ENCODE measurements at places on chromosomes 11 and 22. TPM values are rescaled to one million over a fixed set of nuclear protein-coding genes. Genes with fewer than 3 reads are reported as not detected.

DNA sequence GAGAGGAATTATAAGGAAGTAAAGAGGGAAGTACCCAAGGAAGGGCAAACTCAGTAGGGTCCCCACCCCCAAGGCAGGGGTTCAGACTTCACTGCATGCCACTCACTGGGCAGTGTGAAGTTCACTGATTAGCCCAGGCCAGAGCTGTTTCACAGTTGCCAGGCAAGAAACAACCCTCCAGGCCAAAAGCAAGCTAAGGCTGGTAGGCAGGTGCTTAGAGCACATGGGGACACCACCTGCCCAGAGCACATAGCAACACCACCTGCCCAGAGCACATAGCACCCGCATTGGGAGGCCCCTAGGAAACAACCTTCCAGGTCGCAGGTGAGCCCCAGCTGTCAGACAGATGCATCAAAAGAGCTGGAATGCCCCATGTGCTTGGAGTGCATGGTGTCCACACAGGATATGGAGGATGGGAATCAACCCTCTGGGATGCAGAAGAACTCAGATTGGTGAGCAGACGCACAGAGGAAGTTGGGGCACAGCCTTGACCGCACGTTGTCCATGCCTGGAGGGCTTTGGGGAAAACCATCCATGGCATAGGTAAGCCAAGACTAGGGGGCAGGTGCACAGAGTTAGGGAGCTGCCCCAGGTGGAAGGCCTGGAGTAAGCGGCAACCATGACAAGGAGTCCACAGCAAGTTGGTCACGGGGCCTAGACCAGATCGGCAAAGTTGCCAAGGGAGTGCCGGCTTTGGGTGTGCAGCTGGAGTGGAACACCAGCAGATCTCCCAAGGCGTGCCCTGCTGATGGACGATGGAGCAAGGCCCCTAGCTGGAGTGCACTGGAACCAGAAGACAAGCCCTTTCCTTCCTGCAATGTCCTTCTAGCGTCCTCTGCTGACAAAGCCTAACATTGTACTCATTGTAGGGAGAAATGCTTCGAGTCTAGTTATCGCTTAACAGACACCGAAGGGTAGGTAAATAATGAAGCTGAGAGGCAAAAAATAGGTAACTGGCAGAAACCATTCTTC, 7.8 kb upstream of the TMEM216 start:
- DNase-seq, result no peak

- no peak for DNase-seq
These were observed 36.4 kb downstream of the PIK3C2A start for GRCh38 chr11:17171343-17171742.

DNA sequence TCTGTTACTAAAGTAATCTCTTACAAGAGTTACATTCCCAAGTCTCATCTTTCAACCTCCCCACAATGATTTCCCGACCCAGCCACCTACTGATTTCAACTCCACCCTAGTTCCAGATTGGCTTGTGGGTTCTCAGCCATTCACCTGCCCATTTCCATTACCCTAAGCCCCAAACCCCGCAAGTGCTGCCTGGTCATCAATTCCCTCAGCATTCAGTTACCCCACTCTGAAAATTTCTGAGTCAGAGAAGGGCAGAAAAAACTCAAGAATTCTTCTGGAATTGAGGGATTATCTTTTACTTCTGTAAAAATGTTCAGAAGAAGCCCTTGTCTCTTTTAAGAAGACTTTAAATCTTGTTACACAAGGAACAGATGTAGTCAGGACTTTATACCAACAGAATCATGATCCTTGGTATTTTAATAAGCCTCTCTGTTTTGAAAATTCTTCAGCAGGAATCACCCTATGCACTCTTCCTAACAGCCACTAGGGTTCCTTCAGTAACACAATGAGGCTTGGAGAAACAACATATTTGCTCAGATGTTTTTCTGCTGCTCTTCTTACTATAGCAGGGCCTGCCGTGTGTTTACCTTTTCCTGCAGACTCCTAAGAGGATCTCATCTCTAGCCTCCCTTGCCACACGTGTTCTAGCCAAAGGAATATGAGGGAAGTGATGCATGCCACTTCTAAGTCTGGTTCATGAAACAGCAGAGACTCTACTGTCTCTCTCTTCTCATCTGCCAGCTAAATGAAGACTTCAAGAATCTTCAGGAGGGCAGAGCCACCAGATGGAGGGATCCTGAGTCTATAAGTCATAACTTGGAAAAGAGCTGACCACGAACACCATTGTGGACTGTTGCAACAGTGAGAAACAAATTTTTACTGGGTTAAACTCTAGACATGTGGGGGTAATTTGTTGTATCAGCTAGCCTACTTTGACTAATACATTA, 29.3 kb upstream of the PAMR1 start:
- no peak for DNase-seq

DNA sequence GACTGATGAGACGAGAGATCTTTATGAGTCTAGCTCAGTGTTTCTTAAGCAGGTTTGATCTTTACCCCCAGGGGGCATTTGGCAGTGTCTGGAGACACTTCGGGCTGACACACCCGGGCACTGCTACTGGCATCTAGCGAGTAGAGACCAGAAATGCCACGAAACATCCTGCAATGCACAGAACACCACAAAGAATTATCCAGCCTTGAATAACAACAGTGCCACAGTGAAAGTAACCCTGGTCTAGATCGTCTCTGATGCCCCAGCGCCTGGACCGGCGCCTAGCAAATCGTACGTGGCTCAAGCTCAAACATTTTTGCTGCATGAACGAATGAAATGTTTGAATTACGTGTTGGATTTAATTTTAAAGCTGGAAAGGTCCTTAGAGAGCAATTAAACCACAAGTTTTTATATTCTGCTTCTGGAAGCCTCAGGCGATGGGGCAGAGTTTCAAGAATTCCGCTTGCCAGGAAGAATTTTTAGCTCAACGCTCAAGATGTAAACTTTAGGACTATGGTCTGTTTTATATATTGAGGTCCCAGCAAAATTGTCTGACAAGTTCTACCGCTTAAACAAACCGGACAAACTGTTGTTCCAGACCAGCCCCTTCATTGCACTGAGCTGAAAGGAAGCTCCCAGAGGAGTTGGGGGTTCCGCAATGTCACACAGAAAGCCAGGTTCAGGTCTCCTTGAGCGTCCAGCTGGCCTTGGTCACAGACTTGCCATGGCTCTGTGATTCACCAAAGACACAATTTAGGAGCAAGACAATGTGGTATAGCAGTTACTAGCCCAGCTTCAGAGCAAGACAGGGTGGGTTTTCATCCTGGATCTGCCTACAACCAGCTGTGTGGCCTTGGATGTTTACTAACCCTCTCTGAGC, 44.2 kb upstream of the SMTN start:
- DNase-seq, result no peak

- no peak for DNase-seq
These were observed 365.1 kb downstream of the SOX6 start for GRCh38 chr11:15991215-15991614.

- no peak for DNase-seq
These were observed 16.7 kb downstream of the DDX25 start for GRCh38 chr11:125921042-125921441.

GRCh38 chr11:2882396-2883110, 3.0 kb downstream of the CDKN1C start:
- no peak for DNase-seq

LMO1 gene
- not detected for total RNA-seq

GRCh38 chr11:78737891-78738290, 163.2 kb upstream of the NARS2 start:
- no peak for DNase-seq

DNA sequence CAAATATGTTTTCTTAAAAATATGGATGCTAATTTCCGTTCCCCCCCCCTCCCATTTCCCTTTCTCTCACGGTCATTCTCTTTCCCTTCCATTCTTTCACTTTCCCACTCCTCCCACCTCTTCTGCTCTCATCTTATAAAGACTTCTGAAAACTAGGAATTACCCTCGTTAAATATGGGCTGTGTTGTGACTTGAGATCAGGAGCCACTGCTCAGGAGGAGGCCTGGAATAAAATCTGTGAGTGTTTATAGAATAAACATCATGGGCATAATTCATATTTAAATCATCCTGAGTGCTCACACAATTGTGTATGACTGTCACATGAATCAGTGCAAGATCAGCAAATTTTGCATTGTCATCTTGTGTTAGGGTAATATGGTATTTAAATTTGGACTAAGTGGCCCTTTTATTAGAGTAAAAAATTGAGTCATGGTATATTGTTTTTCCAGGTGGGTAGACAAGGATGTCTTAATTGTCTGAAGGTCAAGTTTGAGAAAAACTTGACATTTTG, 208.0 kb downstream of the DDX10 start:
- DNase-seq, result no peak

DNA sequence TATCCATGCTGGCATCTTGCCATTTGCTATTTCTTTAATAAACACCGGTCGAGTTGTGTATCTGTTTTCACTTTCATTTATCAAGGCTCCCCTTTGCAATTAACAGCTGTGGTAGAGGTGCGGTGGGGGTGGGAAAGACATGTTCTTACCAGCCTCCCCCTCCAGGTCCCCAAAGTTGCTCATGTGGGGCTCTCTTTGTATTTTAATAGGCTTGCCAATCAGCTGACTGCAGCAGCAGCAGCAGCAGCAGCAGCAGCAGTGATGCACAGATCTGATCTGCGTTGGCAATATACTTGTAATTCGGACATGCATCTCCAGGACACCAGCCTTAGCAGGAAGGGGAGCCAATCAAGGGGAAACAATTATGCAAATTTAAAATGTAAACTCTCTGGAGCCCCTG, 40.3 kb upstream of the E2F8 start:
- DNase-seq, result no peak

DNA sequence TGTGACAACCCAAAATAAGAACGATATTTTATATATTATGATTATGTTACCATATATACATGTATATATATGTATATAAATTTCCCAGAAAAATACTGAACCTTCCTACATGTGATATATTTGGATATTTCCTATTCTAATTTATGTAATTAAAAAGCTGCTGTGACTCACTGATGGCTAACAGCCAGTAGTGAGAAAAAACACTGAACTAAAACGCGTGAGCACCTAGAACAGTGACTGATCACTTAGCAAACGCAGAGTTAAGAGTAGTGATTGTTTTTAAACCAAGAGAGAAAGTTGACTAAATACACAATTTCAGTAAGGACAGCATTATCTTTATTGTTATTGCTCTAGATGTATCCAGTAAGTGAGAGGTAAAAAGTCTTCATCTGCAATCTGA, 213.8 kb downstream of the TMEM135 start:
- DNase-seq, result no peak

KDM4E gene
- total RNA-seq, result not detected

SCN3B gene
- total RNA-seq, result not detected

PRG3 gene
- not detected for total RNA-seq

GRCh38 chr22:26259510-26259909, 90.2 kb downstream of the SEZ6L start:
- no peak for DNase-seq

DNA sequence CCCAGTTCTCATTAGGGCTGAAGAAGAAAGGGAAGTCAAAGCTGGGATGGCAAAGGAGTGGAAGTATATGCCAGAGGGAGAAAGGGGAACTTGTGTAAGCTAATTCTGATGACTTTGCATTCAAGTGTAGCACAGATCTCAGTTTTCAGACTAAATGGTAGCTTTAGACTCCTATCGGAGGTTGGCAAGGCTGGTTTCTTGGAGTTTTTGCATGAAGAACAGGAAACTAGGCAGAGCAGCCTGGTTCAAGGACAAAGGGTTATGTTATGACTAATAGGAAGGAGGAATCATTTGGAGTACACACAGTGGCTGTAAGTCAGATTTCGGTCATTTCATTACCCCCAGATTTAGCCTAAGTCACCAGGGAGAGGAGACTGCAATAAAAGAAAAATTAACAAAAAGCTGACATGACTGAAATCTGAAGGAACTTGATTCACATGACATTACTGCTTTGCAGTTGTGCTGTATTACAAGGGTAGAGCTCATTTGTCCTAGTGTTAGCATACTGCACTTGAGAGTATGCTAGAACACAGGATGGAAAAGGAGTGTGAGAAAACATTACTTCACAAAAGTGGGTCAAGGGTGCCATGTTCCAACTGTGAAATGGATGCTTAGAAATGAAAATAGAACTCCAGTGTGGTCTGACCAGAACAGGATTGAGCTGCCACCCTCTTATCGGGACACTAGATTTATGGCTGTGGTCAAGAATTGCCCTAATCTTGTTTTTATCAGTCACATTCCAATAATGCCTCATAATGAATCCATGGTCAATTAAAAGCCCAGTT, 23.6 kb downstream of the ADM start:
- no peak for DNase-seq

SYT12 gene
- total RNA-seq, result 16.9 TPM

TBX10 gene
- total RNA-seq, result not detected

GRCh38 chr22:37267135-37267587, 15.1 kb upstream of the CYTH4 start:
- DNase-seq, result no peak

- DNase-seq, result no peak
These were observed 935.4 kb upstream of the CHORDC1 start for GRCh38 chr11:91158297-91158696.

DNA sequence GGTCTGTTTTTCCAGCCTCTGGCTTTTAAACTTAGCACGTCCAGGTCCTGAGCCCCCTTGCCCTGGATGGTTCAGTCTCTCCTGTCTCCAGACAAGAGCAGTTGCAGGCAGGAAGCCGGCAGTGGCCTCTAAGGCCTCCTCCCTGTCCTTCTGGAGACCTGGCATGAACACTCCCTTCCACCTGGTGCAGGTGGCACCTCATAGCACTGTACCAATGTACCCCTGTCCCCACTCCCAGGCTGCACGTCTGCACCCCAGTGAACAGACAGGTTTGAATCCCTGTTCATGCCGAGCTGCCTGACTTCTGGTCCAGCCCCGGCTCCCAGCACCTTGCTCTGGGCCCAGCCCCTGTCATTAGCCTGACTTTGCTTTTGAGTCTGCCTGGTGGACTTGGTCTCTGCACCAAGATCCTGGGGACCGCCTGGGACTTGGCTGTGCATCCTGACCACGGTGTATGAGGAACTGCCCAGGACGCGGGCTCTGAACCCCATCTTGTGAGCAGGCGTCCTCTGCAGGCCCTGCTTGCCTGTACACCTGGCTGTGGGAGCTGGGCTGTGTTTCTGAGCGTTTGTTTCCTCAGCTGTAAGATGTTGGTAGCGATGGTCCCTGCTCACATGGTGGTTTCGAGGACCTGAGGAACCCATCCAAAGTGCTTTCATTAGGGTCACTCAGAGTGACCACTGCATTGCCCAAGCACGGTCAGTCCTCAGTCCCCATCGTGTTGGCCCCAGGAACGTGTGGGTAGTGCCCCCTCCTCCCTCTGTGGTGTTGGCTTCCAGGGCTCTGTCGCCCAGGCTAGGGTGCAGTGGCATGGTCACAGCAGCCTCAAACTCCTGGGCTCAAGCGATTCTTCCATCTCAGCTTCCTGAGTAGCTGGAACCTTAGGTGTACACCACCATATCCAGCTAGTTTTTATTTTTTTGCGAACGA, 75.0 kb upstream of the SHANK2 start:
- DNase-seq, result no peak

GRCh38 chr11:21427726-21428125, 758.3 kb downstream of the NELL1 start:
- DNase-seq, result no peak

DNA sequence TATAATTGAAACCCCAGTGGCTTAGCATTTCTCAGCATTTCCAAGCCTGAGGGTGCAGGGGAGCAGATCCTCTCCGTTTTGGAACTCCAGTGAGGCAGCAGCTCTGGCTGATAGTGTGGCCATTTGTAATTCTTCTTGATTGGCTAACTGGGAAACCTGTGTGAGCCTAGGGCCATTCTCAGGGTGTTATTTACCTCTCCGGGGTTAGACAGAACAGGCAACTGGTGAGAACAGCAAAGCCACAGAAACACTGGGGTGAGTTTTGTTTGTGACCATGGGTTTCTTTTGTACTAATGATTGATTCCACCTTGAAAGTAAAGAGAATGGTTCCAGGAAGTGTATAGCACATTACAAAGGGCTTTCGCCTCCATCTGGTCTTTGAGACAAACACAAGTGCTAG, 2.4 kb upstream of the OR4X2 start:
- DNase-seq, result no peak

HOATZ gene
- not detected for total RNA-seq
